ENCODE measurements at places on chromosomes 1 and 21.

DNA sequence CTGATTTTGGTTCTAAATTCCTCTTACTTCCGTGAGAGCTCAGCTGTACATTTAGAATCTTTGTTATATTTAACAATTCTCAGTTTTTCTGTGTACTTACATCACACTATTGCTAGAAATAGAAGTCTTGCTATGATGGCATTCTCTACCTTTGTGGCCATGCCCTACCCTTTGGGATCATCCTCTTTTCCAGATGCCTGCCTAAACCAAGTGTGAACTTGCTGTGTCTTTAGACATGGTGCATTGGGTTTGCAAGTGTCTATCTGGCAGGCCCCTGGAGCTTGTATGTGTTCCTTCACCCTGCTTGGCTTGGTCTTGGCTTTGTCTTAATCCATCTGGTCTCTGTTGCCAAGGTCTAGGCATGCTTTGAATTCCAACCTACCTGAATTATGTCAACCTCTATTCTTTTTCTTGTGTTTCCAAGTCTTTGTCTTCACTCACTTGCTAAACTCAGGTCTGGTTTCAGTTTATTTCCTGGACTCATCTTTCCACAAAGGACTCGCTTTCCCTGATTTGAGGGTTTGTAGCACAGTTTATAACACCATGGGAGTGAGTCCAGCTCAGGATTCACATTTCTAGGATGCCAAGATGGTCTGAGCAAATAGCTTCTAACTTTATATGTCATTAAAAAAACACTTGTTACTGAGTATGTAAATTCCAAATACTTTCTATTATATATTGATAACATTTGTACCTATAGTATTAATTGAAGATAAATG lies 20.6 kb upstream of the APOBEC4 start:
- no peak for DNase-seq

- DNase-seq, result no peak
These were observed 101.3 kb upstream of the C8B start for GRCh38 chr1:57066980-57067610.

- DNase-seq, result no peak
These were observed 15.4 kb upstream of the LCE5A start for GRCh38 chr1:152495066-152495675.

DNA sequence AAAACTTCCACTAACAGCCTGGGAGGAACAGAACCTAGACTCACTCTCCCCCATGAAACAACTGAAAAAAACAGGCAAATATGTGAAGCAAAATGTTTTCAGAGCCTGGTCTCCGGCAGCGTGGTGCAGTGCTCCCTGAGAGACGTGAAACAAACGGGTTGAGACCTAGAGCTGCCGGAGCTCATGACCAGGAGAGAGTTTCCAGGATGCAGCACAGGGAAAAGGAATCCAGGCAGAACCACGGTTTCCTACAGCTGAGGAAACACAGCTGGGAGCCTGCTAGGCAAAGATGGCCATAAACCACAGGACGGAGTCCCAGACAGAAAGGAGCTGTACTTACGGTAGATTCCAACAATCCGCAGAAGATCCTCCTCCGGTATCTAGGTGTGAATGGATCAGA lies 20.2 kb upstream of the SLC19A1 start:
- no peak for DNase-seq
